ENCODE measurements at places on chromosomes 11 and 22.

DNA sequence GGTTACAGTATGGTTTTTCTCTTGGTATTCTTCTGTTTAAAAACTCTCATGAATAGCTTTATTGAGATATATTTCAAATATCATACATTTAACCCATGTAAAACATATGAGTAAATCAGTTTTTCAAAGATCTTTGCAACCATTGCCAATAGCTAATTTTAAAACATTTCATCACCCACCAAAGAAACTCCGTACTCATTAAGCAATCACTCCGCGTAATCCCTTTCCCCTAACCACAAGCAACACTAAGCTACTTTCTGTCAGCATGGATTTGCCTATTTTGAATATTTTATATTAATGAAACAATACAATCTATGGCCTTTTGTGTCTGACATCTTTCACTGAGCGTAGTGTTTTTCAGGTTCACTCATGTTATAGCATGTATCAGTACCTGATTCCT is 697.9 kb upstream of the ANO5 start:
- no peaks in the 10 kb centered on the region for H3K36me3 ChIP-seq
- H3K27me3 ChIP-seq = no peaks in the 10 kb centered on the region
- H3K4me1 ChIP-seq = no peaks in the 10 kb centered on the region
- no peak for DNase-seq
- H3K4me3 ChIP-seq = no peak overlapping the region

- peak; percentile 60 for DNase-seq
- peaks cover 27% of the 10 kb centered on the region for H3K36me3 ChIP-seq
- H3K27ac ChIP-seq = peak overlapping the region; percentile 88
- no peaks in the 10 kb centered on the region for H3K27me3 ChIP-seq
- peaks cover 54% of the 10 kb centered on the region for H3K4me1 ChIP-seq
- peak overlapping the region; percentile 74 for H3K4me3 ChIP-seq
Measured at GRCh38 chr22:44664149-44664548, 37.9 kb upstream of the PRR5 start.

DNA sequence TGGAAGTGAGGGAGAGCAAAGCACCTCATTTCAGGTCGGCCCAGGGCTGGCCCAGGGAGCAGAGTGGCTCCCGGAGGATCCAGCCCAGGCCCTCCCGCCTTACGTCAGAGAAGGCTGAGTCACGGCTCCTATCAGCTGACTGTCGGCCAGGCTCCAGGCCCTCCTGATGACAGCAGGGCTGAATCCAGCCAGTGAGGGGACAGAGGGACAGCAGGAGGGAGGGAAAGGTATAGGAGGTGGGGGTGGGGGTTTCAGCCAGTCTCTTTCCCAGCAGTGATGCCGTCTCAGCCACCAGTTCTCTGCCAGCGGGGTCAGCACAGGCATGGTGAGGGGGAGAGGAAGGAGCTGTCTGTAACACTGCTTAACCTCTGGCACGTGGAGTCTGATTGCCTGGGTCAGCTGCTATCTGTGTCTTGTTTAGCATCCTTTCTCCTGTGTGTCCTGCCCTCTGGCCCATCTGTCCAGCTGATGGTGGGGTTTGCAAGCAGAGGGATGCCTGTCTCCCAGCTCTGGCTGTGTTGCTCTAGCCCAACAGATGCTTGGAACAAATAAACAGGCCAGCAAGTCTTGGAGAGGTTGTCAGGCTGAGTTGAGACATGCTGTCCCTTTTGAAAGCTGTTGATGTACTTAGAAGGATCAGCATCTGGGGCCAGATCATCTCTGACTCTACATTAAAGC is 74.0 kb downstream of the ADAMTS15 start:
- peaks cover 66% of the 10 kb centered on the region for H3K27me3 ChIP-seq
- H3K4me1 ChIP-seq = no peaks in the 10 kb centered on the region
- peaks cover 2% of the 10 kb centered on the region for H3K36me3 ChIP-seq
- no peak overlapping the region for H3K4me3 ChIP-seq
- H3K27ac ChIP-seq = no peak overlapping the region

DNA sequence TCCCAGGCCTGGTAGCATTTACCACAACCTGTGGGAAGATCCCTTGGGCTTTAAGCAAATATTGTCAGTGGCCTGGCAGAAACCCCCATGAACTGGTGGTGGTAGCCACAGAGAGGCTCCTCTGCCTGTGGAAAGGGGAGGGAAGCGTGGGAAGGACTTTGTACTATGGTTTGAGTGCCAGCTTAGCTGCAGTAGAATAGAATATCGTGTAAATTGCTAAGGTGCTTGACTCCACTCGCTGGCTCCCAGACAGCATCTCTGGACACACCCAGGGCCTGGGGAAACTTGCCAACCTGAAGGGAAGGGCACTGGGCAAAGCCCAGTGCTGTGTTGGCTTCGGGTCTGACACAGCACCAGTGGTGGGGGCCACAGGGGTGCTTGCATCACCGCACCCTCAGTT is 52.6 kb downstream of the XRRA1 start:
- no peaks in the 10 kb centered on the region for H3K27me3 ChIP-seq
- H3K27ac ChIP-seq = no peak overlapping the region
- H3K4me1 ChIP-seq = no peaks in the 10 kb centered on the region
- peaks cover 3% of the 10 kb centered on the region for H3K36me3 ChIP-seq
- no peak for DNase-seq
- no peak overlapping the region for H3K4me3 ChIP-seq

DNA sequence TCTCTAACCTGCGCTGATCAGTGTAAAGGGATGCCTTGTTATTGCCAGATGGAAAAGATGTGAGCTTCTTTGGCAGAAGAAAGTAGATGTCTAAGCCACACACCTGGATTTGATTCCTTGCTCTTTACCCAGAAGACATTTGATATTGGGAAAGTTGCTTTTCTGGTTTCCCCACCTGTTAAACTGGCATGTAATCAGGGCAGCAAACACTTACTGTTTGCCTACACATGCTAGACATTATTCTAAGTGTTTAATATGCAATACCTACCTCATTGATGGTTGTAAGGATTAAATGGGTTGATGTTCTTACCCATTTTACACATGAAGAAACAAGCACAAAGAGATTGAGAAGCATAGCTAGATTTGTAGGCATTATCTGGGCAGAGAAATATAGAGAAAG is 16.6 kb downstream of the ASRGL1 start:
- H3K36me3 ChIP-seq = no peaks in the 10 kb centered on the region
- no peaks in the 10 kb centered on the region for H3K27me3 ChIP-seq
- H3K27ac ChIP-seq = no peak overlapping the region
- DNase-seq = no peak
- H3K4me1 ChIP-seq = peaks cover 2% of the 10 kb centered on the region

DNA sequence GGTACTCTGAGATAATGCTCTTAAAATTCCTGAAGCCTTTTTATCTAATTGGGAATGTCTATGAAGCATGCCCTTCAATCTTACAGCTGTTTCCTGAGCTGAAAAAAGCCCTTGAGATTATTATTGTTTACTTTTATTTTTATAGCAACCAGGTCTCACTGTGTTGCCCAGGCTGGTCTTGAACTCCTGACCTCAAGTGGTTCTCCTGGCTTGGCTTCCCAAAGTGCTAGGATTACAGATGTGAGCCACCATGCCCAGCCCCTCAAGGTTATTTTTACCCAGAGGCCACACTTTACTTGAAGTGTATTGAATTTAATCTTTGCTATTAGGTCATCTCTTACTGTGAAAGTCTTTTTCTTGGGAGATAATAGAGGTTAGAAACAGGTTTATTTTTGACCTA is 7.0 kb upstream of the SWAP70 start:
- H3K4me1 ChIP-seq = no peaks in the 10 kb centered on the region
- peaks cover 40% of the 10 kb centered on the region for H3K27me3 ChIP-seq
- H3K36me3 ChIP-seq = no peaks in the 10 kb centered on the region
- H3K4me3 ChIP-seq = no peak overlapping the region
- DNase-seq = no peak
- H3K27ac ChIP-seq = no peak overlapping the region

GRCh38 chr11:74002832-74003231 is 6.1 kb downstream of the UCP3 start:
- no peak overlapping the region for H3K4me3 ChIP-seq
- DNase-seq = no peak
- H3K36me3 ChIP-seq = peaks cover 4% of the 10 kb centered on the region

DNA sequence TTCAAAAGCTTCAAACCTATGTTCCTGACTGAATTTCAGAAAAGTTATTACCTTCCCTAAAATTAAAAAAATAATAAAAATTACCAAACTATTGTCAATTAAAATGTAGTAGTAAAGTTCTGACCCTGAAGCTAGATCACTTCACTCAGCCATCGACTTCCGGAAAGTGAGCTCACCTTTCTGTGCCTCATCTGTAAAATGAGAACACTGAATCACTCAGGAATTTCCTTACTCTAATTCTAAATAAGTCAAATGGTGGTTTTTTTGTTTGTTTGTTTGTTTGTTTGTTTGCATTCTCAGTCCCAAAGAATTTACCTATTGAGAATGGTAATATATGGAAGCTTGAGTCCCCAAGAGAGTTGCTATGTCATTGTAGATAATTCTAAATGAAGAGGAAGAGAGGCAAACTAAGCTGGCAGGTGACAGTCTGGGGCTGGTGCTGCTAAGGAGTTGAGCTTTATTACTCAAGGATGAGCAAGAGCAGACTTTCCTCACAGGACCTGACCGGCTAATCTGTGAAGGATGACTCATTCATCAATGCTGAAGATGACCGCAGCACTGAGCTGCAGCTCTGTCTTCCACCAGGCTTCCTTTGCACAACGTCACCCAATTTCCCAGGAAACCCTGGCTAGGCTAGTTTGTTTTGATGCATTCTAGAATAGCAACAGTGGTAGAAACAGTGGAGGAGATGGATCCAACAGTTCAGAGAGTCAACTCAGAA is 248.8 kb downstream of the RAB38 start:
- no peak overlapping the region for H3K27ac ChIP-seq
- no peak overlapping the region for H3K4me3 ChIP-seq
- no peaks in the 10 kb centered on the region for H3K36me3 ChIP-seq
- no peak for DNase-seq
- no peaks in the 10 kb centered on the region for H3K4me1 ChIP-seq
- no peaks in the 10 kb centered on the region for H3K27me3 ChIP-seq

DNA sequence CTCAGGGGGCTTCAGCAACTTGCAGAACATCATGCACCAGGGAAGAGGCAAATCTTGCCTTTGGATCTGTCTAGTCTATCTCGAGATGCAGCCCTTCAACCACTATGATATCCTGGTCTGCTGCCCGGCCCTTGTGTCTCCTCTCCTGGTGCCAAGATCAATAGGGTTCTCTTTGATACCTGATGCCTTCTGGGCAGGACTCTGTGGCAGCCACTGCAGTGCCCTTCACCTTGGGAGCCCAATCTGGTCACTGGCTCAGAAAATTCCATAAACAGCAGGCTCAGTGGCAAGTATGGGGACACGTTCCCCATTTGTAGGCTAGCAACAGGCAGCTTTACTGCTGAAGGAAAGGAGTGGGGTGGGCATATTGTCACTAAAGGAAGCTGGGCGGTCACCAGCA is 23.4 kb downstream of the SYN3 start:
- no peak overlapping the region for H3K27ac ChIP-seq
- H3K4me1 ChIP-seq = no peaks in the 10 kb centered on the region
- no peak overlapping the region for H3K4me3 ChIP-seq
- no peaks in the 10 kb centered on the region for H3K36me3 ChIP-seq
- DNase-seq = no peak
- H3K27me3 ChIP-seq = peaks cover 27% of the 10 kb centered on the region

DNA sequence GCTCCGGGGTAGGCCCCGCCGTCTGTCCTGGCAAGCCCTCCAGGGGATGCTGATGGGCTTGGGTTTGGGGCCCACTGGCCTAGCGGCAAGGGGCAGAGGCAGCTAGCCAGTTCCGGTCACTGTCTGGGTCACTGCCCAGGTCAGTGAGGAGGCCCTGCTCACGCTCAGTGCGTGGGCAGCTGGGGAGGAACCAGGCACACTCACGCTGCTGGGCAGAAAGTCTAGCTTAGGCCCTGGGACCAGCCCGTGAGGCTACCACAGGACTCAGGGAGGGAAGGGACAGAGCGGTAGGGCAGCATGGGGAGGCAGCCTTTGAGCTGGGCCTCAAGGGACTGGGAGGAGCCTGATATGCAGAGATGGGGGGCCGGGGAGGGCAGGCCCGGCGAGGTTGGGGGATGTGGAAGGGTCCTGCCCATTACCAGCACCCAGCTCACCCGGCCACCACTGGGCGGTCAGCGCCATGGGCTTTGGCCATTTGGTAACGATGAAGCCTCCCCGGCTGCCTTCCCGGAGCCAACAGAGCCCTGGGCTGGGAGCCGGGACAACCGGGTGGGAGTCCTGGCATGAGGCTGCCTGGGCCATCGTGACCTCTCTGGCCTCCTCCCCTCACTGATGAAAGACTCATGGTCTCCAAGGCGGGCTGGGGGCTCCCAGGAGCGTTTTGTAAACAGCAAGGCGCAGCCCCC is 14.2 kb downstream of the SHISAL1 start:
- H3K27me3 ChIP-seq = peaks cover 13% of the 10 kb centered on the region
- no peak for DNase-seq
- H3K4me1 ChIP-seq = peaks cover 6% of the 10 kb centered on the region
- no peak overlapping the region for H3K27ac ChIP-seq
- no peak overlapping the region for H3K4me3 ChIP-seq

- H3K27me3 ChIP-seq = peaks cover 9% of the 10 kb centered on the region
- H3K36me3 ChIP-seq = no peaks in the 10 kb centered on the region
- no peak overlapping the region for H3K4me3 ChIP-seq
- H3K4me1 ChIP-seq = no peaks in the 10 kb centered on the region
- H3K27ac ChIP-seq = no peak overlapping the region
- DNase-seq = no peak
Measured at GRCh38 chr11:34261820-34262219, 96.0 kb downstream of the ABTB2 start.

DNA sequence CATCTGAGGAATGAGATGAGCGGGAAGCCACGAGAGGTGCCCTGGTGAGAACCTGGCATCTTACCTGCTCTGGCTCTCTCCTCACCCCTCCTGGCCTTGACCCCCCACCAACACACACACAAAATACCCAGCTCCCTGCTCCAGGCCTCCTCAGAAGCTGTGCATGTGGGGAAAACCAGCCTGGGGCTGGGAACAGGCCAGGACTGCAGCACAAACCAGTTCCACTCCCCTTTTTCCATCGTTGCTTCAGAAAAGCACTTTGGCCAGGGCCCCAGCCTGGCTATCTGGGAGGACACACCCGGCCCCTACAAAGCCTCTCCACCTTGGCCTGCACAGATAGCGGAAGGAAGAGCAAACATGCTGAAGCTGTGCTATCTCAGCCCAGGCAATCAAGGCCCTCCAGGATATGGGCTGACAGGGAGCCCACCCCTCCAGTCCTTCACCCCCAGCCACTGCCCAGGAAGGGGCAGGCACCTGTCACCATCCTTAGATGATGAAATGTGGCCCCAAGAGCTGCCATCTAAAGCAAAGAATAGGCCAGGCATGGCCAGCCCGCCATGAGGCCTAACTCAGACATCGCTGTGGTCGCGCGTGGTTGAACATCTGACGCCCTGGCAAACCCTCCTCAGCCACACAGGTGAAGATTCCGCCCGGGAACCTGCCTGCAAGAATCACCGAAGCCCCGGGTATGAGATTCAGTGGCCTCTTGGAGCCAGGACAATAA is 35.4 kb downstream of the PISD start:
- H3K27ac ChIP-seq = peak overlapping the region; percentile 91
- no peaks in the 10 kb centered on the region for H3K27me3 ChIP-seq
- DNase-seq = no peak

DNA sequence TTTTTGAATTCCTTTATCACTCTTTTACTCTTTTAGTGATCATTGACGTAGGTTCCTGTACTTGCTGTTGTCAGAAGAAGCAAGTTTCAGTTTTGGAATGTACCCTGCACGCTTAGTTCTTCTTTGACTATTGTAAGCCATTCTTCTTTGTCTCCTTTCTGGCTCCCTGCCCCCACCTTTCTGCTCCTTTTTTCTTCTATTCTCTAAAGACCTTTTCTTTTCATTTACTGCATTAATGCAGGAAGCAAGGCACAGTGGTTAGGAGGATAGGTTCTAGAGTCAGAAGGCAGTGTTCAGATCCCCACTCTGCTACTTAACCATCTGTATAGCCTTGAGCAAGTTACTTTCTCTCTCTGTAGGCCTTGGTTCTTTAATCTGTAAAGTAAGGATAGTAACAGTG is 33.7 kb upstream of the RAG2 start:
- H3K4me1 ChIP-seq = no peaks in the 10 kb centered on the region
- H3K27me3 ChIP-seq = peaks cover 38% of the 10 kb centered on the region
